Epithelial cell of esophagus (primary cell): ENCODE measurements at places on chromosomes 1 and 21.

- DNase-seq = peak; percentile 55
These were observed 64.2 kb upstream of the CYYR1 start for GRCh38 chr21:26637201-26637745.

- DNase-seq = peak; percentile 60
These were observed 109.5 kb upstream of the UBE2U start for GRCh38 chr1:64093941-64094340.

DNA sequence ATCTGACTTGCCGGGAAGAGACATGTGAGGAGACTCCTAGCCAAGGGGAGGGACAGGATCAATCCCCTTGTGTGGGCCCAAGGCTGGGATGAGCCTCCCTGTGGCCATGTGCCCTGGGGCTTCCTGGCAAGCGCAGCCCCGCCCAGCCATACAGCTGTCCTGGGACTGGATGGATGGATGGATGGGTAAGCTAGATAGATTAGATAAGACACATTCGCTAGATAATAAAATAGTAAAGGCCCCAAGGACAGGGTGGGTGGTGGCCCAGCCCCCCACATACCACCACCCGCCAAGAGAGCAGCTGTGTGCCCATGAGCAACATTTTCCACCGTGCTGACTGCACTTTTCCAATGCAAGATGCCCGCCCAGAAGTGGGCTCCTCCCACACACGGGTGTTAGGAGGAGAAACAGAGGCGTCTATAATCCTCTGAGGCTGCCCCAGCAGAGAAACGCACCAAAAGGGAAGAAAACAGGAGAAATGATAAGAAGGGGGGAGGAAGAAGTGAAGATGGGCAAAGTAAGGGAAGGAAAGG lies 25.1 kb downstream of the ZBTB17 start:
- no peak for DNase-seq

DNA sequence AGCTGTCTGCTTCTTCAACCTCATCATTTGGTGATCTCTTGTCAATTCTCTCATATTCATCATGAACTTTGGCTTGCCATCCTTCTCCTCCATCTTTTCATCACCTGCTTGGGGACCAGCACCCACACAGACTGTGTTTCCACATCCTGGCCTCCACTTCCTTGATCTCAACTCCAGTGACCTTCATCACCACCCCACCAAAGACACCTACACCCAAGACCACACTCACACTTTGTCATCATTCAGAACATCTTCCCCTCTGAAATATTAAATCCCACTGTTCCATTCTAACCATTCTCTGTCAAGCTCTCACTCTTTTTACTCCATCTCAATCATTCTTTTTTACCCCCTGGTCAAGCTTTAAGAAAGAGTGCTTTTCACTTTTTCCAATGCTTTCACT lies 115.5 kb upstream of the VAV3 start:
- no peak for DNase-seq

GRCh38 chr1:12496154-12496961 lies 121.7 kb downstream of the DHRS3 start:
- DNase-seq = no peak

DNA sequence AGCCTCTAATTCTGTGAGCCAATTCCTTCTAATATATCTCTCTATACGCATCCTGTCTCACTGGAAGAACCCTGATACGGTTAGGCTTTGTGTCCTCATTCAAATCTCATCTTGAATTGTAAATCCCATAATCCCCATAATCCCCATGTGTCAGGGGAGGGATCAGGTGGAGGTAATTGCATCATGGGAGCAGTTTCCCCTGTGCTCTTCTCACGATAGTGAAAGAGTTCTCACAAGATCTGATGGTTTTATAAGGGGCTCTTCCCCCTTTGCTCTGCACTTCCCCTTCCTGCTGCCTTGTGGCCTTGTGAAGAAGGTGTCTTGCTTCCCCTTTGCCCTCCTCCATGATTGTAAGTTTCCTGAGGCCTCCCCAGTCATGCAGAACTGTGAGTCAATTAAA lies 116.1 kb downstream of the MRPS6 start:
- no peak for DNase-seq

- DNase-seq = no peak
These were observed 150.5 kb upstream of the RUNX3 start for GRCh38 chr1:25080294-25081209.

DNA sequence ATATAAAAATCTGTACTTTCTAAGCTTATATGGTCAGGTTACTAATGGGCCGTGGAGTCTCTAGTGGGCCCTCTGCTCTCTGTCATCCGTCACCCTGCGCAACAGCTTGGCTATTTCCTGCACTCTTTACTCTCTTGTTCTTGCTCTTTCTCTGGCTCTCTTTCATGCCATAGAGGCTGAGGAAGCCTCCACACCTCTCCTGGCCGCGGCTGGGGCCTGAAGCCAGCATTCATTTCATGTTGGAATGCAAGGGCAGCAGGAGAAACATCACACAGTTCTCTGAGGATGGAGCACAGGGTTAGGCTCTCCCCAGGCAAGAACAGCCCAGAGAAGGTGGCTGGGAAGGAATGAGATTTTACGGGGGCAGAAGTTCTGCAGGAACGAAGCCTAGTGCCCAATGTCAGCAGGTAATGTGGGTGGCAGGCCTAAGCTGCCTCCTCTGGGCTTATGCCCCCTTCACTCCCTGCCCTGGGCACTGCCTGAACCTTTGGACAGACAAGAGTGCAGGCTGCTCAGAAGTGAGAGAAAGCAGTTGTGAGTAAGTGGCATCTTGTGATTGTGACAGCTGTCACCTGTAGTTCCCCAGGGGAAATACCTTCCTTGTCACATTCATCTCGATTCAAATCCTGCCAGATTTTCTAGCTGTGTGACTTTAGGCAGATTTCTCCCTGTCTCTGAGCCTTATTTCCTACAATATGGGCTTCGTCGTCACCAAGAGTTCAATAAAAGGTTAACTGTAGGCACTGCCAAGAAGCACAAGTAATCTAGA lies 3.6 kb upstream of the FHAD1 start:
- DNase-seq = no peak

- peak; percentile 35 for DNase-seq
These were observed 14.6 kb downstream of the EFCAB7 start for GRCh38 chr1:63537940-63538339.

DNA sequence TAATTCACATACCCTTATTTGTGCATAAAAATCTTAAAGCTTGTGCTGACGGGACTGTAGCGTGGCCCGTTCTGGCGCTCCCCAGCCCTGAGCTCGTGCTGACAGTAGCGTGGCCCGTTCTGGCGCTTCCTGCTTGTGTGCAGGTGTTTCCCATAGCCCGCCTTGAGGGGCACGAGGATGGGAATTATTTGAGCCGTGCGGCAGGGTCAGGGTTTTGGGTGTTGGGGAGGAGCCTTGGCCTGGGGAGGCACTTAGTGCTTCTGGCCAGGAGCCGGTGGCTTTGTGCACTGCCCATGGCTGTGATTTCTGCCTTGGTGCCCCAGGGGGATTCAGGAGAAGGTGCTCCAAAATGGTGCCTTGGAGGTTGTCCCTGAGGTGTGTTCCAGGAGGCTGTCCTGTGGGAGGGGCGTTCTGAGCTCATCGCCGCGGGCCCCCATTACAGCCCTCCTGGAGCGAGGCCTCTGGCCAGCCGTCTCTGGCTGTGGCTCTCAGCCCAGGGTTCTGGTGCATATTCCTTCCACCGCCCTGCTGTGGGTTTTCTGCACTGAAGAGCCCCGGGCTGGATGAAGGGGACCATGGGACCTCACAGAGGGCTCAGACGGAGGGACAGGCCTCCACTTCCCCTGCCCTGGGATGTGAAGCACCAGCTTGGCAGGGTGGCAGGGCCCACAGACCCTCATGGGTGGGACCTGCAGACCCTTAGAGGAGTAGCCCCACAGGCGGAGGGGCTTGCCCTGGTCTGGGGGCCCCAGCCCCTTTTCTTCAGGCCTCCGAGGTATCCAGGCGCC lies 6.6 kb downstream of the SLX9 start:
- DNase-seq = no peak

- DNase-seq = no peak
These were observed 10.1 kb downstream of the KRTAP22-2 start for GRCh38 chr21:30580132-30580531.

DNA sequence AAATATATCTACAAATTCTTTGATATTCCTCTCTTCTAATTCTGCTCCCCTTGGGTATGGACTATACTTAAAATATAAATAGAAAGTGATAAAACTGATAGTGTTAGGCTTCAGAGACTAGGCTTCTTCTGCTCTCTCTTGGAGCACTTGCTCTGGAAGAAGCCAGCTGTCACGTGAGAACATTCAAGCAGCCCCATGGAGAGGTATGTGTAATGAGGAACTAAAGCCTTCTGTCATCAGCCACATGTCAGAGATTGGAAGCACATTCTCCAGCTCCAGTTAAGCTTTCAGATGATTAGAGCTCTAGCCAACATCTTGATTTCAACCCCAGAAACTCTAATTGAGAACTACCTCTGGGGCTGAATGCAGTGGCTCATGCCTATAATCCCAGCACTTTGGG lies 34.3 kb downstream of the XKR8 start:
- no peak for DNase-seq

DNA sequence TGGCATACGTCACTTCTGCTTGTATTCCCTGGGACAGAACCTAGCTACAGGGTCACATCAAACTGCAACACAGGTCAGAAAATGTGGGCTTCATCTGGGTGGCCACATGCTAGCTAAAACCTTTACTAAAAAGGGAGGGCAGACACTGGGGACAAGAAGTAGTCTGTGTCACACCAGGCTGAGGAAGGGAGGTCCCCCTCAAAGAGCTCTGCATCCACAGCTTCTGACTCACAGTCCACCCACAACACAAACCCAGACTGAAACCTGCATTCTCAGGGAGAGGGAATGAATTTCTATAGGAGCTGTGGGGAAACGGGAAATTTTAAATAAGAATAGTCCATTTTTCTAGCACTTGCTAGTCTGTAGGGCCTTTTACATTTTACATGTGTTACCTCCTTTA lies 16.2 kb downstream of the OLIG2 start:
- no peak for DNase-seq
